Activated naive CD4-positive, alpha-beta T cell treated with anti-CD3 and anti-CD28 coated beads, Interleukin-2, amount 50 U/mL, for 72 hours (primary cell): ENCODE measurements at places on chromosomes 6 and 20. TPM values are rescaled to one million over a fixed set of nuclear protein-coding genes. Genes with fewer than 3 reads are reported as not detected.

Gene WDR27
- 48.1 TPM for total RNA-seq

Gene HLA-DOB
- 4.0 TPM for total RNA-seq

Gene KCNB1
- total RNA-seq: not detected

Gene ZSCAN23
- 1.3 TPM for total RNA-seq

Gene NFKBIE
- total RNA-seq: 19.9 TPM

DNA sequence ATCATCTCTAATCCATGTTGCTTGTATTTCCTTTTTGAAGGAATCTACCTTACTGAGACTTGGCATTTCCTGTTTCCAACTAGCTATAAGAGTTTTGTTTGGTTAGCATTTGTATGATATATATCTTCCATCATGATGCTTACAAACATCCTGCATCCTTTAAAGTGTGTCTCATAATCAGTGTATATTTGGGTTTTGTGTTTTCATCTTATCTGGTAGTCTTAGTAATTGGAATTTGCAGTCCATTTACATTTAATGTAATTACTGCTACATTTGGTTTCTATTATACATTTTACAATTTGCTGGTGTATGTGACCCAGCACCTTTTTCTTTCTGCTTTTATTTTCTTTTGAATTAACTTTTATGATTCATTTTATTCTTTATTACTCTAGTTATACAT, 12.6 kb downstream of the CENPW start:
- no peak for DNase-seq

- no peak for DNase-seq
Observed at GRCh38 chr6:1222728-1223595, 88.9 kb upstream of the FOXQ1 start.

GRCh38 chr20:58106143-58106750, 122.2 kb downstream of the ANKRD60 start:
- DNase-seq: no peak

GRCh38 chr20:19412254-19412653, 199.8 kb downstream of the SLC24A3 start:
- no peak for DNase-seq

GRCh38 chr20:37528446-37529213, 954 bp upstream of the BLCAP start:
- DNase-seq: no peak

- no peak for DNase-seq
Observed at GRCh38 chr6:51411496-51412125, 592.9 kb downstream of the TFAP2B start.

GRCh38 chr6:155341130-155341828, 27.0 kb upstream of the TFB1M start:
- no peak for DNase-seq

- no peak for DNase-seq
Observed at GRCh38 chr6:39812853-39813533, 20.8 kb downstream of the DAAM2 start.

DNA sequence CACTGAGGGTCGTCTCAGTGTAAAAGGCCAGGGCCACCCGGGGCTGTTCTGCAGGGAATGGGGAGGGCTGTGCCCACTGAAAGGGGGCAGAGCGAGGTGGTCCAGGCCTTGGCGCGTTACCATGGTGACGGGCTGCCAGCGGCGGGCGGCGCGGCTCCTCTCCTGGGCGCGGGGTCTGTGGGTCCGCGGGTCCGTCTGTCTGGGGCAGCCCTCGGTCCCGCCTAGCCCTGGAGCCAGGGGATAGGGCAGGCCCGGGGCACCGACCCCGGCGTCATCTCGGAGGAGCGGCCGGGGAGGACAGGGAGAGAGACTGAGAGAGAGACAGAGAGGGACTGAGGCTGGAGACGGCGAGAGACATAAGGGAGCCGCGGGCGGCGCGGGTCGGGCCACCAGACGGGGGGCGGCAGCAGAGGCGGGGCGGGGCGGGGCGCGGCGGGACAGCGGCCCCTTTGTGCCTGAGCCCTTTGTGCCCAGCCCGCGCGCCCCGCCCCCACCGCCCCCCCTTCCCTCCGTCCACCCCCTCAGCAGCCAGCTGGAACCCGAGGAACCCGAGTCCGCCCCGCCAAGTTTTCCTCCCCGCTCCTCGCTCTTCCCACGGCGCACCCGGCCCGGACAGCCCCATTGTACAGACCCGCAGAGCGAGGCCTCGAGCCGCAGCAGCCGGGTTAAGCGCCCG, at the start of gene KIAA1755:
TSS of gene KIAA1755 (minus strand) at position 358 of the 676 bp plus-strand sequence. CDS start at position 123, 235 bp downstream.
- no peak for DNase-seq

DNA sequence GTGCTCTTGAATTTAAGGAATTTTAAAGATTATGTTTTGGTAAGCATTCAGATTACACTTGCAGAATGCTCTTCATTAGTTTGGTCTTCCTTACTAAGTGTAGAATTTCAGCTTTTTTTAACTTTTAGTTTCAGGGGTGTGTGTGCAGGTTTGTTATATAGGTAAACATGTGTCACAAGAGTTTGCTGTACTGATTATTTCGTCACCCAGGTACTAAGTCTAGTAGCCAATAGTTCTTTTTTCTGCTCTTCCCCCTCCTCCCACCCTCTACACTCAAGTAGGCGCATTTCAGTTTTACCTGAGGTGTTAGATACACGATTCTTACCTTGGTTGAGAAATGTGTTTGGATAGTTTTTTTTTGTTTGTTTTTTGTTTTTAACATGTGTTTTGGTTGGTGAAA, 68.3 kb downstream of the AFG1L start:
- DNase-seq: no peak

- peak; percentile 53 for DNase-seq
Observed at GRCh38 chr6:155050311-155050710, 55.2 kb downstream of the TIAM2 start.

- DNase-seq: no peak
Observed at GRCh38 chr6:44020148-44020547, 107.1 kb downstream of the MRPL14 start.

GRCh38 chr20:9989066-9989724, 45.6 kb upstream of the ANKEF1 start:
- no peak for DNase-seq
